Right ventricle myocardium superior (tissue), 1 donor: ENCODE measurements at places on chromosomes 11 and 22. TPM values are rescaled to one million over a fixed set of nuclear protein-coding genes. Genes with fewer than 3 reads are reported as not detected.

The APOBEC3A gene
- total RNA-seq, result 0.35 TPM

The PIWIL4 gene
- 0.78 TPM for total RNA-seq

GRCh38 chr22:45776313-45776585 lies 104.6 kb downstream of the ATXN10 start:
- DNase-seq, result no peak

DNA sequence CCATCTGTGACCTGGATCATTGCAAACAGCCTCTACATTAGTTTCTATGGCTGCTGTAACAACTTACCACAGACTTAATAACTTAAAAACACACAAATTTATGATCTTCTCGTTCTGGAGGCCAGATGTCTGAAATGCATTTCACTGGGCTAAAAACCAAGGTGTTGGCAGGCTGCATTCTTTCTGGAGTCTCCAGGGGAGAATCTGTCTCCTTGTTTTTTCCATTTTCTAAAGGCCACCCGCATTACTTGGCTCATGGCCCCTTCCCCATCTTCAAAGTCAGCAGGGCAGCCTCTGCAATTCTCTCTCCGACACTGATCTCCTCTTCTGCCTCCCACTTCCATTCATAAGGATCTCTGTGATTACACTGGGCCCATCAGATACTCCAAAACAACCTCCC lies 11.6 kb downstream of the SCGB1A1 start:
- no peak for DNase-seq

The ARHGEF17 gene
- total RNA-seq, result 51.5 TPM

The SC5D gene
- 18.0 TPM for total RNA-seq

DNA sequence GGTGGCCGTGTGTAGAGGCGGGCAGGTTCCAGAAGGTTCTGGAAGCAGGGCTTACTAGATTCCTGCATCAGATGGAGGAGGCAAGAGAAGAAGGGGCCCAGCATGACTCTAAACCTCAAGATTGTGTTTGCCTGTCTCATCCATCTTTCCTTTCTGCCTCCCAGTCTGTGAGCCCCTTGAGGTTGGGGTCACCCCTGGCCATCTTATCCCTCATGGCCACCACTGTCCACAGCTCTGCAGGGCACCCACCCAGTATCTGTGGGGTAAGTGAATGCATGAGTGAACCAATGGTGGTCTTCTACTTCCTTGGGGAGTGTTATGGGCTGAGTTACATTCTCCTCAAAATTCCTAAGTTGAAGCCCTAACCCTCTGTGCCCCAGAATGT lies 79.3 kb downstream of the MYEOV start:
- DNase-seq, result no peak

The TEX12 gene
- total RNA-seq, result not detected

The RRAS2 gene
- 26.5 TPM for total RNA-seq

The CASP12 gene
- total RNA-seq, result 0.27 TPM

The OR8D1 gene
- not detected for total RNA-seq

DNA sequence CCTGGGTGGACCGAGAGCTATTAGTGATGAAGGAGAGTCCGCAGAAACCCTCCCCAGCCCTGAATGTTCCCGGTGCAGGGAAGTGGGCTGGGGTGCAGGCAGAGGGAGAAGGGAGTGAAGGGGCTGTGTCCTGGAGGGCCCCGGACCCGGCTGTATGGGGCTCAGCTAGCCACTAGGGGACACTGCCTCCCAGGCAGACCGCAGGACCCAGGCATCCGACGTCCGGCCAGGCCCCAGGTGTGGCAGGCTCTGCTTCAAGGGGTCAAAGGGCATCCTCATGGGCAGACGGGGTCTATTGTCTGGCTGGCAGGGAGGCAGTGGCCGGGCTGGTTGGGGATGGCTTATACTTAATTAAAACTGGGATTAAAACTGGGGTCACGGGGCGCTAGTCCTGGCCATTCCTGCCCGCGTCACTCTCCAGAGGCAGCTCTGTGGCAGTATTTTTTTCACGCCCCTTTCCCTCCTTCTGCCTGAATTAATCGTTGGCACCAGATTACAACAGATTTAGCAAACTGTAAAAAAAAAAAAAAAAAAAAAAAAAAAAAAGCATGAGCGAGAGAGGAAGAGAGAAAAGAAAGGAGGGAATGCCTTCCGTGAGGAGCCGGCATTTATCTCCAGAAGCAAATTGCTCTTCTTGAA lies 5.1 kb downstream of the FLRT1 start:
- DNase-seq, result no peak

The POU2AF2 gene
- not detected for total RNA-seq

DNA sequence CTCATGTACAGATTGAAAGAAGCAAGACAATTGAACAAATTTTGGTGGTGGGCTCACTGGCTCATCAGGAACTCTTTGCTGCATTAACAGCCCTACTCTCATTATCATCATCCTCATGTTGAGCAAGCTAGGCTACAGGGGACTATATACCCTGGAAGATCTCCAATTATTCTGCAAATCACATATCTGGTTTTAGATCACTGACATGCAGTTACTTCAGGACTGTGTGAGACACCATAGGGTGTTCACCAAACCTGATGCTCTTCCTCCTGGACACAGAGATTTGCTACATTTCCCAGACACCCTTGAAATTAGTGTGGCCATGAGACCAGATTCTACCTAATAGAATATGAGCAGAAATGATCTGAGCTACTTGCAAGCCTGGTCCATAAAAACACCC lies 23.0 kb upstream of the ME3 start:
- DNase-seq, result no peak

DNA sequence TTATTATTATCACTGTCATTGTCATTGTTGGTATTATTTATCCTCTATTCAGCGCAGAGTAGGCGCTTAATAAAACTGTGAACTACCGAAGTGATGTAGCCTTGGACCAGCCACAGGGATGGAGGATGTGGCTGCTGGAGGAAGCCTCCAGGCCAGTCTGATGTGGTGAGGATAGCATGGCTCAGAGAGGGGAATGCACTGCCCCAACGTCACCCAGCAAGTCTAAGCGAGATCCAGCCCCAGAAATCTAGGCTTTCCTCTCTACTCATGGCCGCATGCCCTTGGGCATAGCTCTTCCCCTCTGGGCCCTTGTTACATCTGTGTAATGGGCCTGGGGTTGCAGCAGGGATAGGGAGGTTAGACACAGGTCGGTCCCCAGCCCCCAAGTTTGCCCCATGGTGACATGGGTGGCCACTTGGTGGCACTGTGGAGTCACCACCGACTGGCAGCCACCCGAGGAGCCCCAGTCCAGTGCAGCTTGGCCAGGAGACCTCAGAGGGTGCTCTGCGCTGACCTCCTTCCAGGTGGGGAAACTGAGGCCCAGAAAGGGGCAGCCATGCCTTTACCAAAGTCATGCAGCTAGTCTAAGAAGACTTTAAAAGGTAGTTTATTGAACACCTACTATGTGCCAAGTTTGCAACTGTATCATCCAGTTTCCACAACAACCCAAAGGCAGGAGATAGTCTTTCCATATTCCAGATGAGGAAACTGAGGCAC lies 395.7 kb downstream of the MN1 start:
- DNase-seq, result peak; percentile 73

The PDGFD gene
- 8.9 TPM for total RNA-seq

GRCh38 chr22:20264614-20265452 lies 3.3 kb downstream of the RTN4R start:
- no peak for DNase-seq

The BCO2 gene
- total RNA-seq, result 151 TPM

DNA sequence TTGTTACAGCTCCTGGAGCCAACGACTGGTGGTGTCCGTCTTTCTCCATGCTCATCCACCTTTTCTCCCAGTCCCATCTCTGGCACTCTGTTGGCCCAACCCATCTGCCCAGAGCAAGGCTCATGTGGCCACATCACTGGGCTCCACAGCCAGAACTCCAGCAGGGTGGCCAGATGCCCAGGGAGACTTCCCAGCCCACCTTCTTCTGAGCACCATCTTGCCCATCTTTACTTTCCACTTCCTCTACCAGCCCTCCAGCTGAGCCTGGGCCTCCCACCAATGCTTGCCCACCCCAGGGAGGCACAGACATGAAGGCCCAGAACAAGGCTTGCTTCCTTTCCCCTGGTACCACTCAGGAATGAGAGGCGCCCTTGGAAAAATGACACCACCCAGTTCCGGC lies 116.8 kb downstream of the BUD13 start:
- no peak for DNase-seq

The SMTN gene
- 256 TPM for total RNA-seq

- DNase-seq, result peak; percentile 27
Observed at GRCh38 chr22:48503035-48503625, 1324.5 kb downstream of the BRD1 start.

GRCh38 chr11:14270690-14271542 lies 88.1 kb downstream of the RRAS2 start:
- DNase-seq, result no peak

GRCh38 chr11:131940126-131940525 lies 569.7 kb downstream of the NTM start:
- DNase-seq, result no peak

- no peak for DNase-seq
Observed at GRCh38 chr11:45296075-45296474, 9.9 kb upstream of the SYT13 start.

The KLHDC7B gene
- total RNA-seq, result not detected

DNA sequence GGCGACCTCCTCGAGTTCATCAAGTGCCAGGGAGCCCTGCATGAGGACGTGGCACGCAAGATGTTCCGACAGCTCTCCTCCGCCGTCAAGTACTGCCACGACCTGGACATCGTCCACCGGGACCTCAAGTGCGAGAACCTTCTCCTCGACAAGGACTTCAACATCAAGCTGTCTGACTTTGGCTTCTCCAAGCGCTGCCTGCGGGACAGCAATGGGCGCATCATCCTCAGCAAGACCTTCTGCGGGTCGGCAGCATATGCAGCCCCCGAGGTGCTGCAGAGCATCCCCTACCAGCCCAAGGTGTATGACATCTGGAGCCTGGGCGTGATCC lies 542 bp downstream of the TSSK2 start:
- DNase-seq, result no peak

The POU2AF3 gene
- total RNA-seq, result 1.0 TPM

The MS4A4E gene
- total RNA-seq, result 1.1 TPM

DNA sequence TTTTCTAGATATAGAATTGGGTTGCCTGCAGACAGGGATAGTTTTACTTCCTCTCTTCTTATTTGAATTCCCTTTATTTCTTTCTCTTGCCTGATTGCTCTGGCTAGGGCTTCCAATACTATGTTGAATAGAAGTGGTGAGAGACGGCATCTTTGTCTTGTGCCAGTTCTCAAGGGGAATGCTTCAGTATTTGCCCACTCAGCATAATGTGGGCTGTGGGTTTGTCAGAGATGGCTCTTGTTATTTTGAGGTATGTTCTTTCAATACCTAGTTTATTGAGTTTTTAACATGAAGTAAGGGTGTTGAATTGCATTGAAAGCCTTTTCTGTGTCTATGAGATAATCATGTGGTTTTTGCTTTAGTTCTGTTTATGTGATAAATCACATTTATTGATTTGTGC lies 273.9 kb upstream of the CHORDC1 start:
- DNase-seq, result no peak

The FIBIN gene
- 8.6 TPM for total RNA-seq

The IL17RA gene
- total RNA-seq, result 7.5 TPM

DNA sequence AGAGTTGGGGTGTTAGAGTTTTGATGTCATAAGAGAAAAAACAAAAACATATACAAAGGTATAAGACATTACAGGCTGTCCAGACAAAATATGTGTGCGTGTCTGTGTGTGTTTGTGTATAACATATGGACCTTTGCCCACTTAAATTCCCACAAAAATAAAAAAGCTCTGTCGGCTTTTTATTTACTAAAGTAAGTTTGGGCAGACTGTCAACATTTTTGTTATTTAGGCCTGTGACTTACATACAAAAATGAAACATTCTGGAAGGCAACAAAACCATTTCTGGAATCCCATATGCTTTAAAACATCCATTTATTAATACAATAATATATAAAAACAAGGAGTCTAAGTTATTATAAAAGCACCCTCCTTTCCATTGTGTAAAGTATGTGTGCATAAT lies 960.1 kb upstream of the FAT3 start:
- no peak for DNase-seq

DNA sequence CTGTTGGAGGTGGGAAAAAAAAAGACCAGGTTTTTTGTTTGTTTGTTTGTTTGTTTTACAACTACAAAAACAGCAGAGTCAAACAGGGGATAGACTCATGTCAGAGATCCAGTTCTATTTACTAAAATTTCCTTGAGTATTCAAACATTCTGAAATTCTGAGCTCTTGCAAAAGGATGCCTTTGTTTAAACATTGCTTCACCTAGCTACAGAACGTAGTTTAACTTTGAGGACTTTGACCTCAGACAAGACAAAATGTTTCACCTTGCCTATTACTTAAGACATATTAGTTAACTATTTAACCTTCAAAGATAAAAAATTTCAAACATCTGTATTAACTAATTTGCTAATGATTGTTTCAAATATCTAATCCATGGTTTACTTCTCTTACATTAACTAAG lies 36.1 kb upstream of the GLYATL2 start:
- no peak for DNase-seq

The UBQLN3 gene
- total RNA-seq, result not detected

- DNase-seq, result no peak
Observed at GRCh38 chr22:50542416-50542927, 3.2 kb upstream of the KLHDC7B start.

DNA sequence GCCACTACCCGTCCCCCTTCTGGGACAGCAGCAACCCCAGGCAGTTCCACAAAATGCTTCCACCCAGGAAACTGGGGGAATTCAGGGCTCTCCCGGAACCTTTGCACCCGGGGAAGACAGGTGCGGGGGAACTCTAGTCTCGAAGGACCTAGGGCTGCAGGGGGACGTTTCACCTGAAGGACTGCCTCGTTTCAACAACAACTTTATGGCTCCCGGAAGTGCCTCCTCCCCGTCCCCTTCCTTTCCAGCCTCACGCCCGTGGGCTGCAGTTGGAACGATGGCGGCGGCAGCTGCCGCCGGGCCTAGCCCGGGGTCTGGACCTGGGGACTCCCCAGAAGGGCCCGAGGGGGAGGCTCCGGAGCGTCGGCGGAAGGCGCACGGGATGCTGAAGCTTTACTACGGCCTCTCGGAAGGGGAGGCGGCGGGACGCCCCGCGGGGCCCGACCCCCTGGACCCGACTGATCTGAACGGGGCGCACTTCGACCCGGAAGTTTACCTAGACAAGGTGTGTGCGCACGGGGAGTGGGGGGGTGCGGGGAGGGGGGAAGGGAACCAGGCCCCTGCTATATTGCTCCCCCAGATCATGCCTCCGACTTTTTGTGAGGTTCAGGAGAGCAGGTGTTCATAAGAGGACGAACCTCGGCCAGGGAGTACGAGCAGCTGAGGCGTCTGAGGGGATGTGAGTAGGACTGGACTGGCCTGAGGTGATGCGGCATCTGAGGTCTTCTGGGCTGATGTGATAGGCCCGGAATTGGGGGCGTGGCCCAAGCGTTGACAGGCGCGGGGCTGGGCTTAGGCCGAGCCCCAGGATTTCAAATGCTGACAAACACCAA lies at the start of gene VPS51:
Gene VPS51 (plus strand): TSS at position 241 of the 833 bp plus-strand sequence. CDS start 37 bp downstream, at position 278.
- peak; percentile 95 for DNase-seq

The FOXR1 gene
- not detected for total RNA-seq

GRCh38 chr11:69308936-69309615 lies 15.1 kb downstream of the MYEOV start:
- no peak for DNase-seq

The RRM1 gene
- 29.5 TPM for total RNA-seq

The CCDC90B gene
- total RNA-seq, result 20.1 TPM

The NXPE2 gene
- total RNA-seq, result not detected
